ENCODE measurements at places on chromosomes 13 and 19.
A peak's percentile ranks its signal among the peaks of the same experiment; 100 is the strongest.

- no peak for DNase-seq
These were observed 64.2 kb upstream of the ZNF599 start for GRCh38 chr19:34837262-34837661.

DNA sequence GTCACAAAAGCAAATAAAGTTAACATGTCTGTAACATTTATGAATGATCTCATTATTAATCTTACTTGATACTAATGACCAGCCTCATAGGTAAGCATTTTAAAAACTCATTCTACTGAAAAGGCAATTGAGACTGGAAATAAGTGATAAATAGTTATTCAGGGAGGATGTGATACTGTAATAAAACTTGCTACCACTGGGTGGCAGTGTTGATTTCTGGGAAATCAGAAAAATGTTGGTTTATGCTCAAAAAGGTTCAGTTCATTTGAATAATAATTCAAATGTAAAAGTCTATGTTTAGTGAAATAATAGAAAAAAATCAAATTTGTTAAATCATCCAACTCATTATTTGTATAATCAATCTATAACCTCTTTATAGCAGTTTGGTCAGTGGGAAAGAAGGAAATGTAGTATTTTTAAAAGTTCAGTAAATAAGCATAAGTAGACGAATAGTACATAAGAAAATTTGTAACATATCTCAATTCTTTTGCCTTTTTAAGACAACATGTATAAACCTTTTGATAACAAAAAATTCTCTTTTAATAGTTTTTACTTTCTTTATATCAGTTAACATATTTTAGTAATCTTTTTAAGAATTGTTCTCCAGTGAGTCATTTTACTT, 9.6 kb downstream of the ABHD13 start:
- no peak for DNase-seq

- DNase-seq: no peak
These were observed 563.1 kb downstream of the EFNB2 start for GRCh38 chr13:105972306-105972721.

- peak; percentile 74 for DNase-seq
These were observed 902.3 kb upstream of the MIR17HG start for GRCh38 chr13:90445179-90445578.

GRCh38 chr13:72303941-72304746, 423.3 kb downstream of the MZT1 start:
- DNase-seq: no peak

Data from keratinocyte (primary cell).